Tongue (tissue), 3 donors: ENCODE measurements at places on chromosomes 16 and 17. TPM values are rescaled to one million over a fixed set of nuclear protein-coding genes. Genes with fewer than 3 reads are reported as not detected.
A peak's percentile ranks its signal among the peaks of the same experiment; 100 is the strongest.

The SLC16A6 gene
- 2.7 TPM for total RNA-seq

The CHST4 gene
- total RNA-seq, result 0.21 TPM

The GSDMA gene
- not detected for total RNA-seq

The GP2 gene
- not detected for total RNA-seq

The KREMEN2 gene
- total RNA-seq, result 5.6 TPM

The CASKIN1 gene
- total RNA-seq, result 1.0 TPM

The PLXDC1 gene
- total RNA-seq, result 13.1 TPM

The KRTAP9-4 gene
- total RNA-seq, result not detected

DNA sequence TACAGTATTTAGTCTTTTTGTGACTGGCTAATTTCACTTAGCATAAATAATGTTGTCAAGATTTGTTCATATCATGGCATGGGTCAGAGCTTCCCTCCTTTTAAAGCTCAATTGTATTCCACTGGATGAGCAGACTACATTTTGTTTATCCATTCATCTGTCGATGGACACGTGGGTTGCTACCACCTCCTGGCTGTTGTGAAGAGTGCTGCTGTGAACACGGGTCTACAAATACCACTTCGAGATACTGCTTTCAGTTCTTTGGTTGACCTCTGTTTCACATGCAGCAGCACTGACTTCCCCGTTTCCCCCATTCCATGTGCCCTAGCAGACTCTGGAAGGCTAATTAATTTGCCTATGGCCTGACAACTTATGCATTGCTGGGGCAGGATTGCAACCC is 285.4 kb downstream of the SHISA9 start:
- no peak for DNase-seq

GRCh38 chr16:86100205-86101136 is 201.5 kb downstream of the IRF8 start:
- peak; percentile 27 for DNase-seq

GRCh38 chr16:85046472-85046916 is 18.9 kb downstream of the KIAA0513 start:
- DNase-seq, result no peak

GRCh38 chr16:85306793-85307551 is 194.7 kb upstream of the CIBAR2 start:
- no peak for DNase-seq
